Thyroid gland (tissue), 4 donors: ENCODE measurements at places on chromosomes 4 and X. TPM values are rescaled to one million over a fixed set of nuclear protein-coding genes. Genes with fewer than 3 reads are reported as not detected.

DNA sequence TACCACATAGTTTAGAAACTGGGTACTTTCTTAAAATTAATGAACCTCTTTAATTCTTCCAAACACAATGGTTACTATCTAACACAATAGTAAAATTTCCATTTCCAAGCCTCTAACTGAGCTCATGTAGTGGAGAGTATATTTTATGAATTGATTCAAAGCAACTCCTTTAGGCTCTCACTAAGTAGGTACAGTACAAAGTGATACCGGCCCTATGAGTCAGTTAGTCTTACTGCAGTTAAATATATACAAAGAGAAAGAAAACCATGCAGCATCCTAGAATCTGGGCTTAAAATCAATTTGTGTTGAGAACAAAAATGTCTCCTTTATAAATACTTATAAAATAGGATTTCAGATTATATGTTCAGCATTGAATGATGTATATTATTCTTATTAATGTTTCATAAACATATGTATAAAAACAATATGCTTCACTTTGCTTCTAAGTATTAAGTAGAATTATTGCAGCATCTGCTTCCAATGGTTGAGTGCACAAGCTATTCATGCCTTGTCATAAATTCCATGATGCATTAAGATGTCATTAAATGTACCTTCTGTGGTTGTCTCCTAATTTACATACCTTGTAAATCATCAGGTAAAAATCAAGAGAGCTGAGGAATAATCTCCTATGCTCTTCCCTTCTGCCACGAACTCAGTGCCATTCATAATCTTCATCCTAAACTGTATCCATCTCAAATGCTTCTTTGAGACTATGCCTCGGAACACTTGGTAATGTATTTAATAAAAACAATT lies 1037.8 kb downstream of the STPG2 start:
- H3K4me3 ChIP-seq = no peak overlapping the region
- H3K27me3 ChIP-seq = no peaks in the 10 kb centered on the region
- DNase-seq = no peak
- H3K4me1 ChIP-seq = no peaks in the 10 kb centered on the region

DNA sequence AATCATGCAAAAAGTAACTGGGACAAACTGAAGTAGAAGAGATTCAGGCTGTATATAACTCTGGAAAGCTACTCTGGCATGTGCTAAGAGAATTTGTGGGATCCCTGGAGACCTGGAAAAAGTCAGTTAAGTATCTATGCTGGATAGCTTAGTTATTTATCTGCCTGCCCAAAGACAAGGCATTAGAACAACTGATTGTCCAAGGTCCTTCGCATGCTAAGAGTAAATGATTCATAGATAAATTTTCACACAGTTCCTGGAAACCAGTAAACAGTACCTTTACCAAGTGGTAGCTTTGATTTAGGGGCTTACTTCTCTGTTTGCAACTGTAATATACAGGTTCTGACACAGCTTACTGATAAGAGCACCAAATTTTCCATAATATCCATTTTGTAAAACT lies 104.8 kb downstream of the ATP11C start:
- no peaks in the 10 kb centered on the region for H3K27me3 ChIP-seq
- H3K4me3 ChIP-seq = no peak overlapping the region
- no peak overlapping the region for H3K27ac ChIP-seq
- peaks cover 21% of the 10 kb centered on the region for H3K4me1 ChIP-seq
- no peaks in the 10 kb centered on the region for H3K36me3 ChIP-seq

DNA sequence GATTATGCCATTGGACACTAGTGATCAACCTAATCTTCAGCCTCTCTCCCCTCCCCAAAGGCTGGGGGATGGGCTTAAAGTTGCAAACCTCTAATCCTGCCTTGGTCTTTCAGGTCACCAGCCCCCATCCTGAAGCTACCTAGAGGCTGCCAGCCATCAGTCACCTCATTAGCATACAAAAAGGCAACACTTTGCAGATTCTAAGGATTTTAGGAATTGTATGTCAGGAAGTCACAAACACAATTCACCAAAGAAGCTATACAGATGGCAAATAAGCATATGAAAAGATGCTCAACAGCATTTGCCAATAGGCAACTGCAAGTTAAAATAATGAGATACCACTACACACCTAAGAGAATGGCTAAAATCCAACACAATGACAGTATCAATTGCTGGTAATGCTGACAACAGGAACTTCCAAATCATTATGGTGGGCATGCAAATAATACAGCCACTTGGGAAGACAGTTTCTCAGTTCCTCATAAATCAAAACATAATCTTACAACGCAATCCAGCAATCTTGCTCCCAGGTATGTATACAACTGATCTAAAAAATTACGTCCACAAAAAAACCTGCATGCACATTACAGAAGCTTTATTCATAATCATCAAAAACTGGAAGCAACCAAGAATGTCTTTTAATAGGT lies 9.0 kb upstream of the PIM2 start:
- no peaks in the 10 kb centered on the region for H3K4me1 ChIP-seq
- DNase-seq = no peak
- H3K27ac ChIP-seq = no peak overlapping the region

DNA sequence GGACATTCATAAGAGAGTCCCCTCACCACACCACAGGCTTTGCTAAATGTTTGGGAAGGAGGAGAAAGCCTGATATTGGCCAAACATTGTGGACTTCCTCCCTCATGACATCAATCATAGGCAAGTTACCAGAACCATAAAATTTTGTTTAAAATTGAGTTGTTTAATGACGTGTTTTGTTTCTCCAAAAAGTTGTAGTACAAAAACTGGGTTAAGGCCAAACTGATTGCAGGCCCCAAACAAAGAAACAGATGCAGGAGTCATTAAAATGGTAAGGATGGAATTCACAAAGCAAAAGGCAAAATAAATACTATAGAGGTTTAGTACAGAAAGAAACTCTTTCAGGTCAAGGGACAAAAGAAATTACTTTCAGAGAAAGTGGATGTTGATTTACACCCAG lies 3.9 kb upstream of the ODAM start:
- peaks cover 18% of the 10 kb centered on the region for H3K4me1 ChIP-seq
- peak overlapping the region; percentile 72 for H3K27ac ChIP-seq
- no peaks in the 10 kb centered on the region for H3K36me3 ChIP-seq
- no peak for DNase-seq
- no peaks in the 10 kb centered on the region for H3K27me3 ChIP-seq

GRCh38 chr4:8422327-8422726 lies 18.2 kb downstream of the ACOX3 start:
- H3K27ac ChIP-seq = no peak overlapping the region
- no peaks in the 10 kb centered on the region for H3K36me3 ChIP-seq
- H3K27me3 ChIP-seq = no peaks in the 10 kb centered on the region
- no peak overlapping the region for H3K4me3 ChIP-seq

DNA sequence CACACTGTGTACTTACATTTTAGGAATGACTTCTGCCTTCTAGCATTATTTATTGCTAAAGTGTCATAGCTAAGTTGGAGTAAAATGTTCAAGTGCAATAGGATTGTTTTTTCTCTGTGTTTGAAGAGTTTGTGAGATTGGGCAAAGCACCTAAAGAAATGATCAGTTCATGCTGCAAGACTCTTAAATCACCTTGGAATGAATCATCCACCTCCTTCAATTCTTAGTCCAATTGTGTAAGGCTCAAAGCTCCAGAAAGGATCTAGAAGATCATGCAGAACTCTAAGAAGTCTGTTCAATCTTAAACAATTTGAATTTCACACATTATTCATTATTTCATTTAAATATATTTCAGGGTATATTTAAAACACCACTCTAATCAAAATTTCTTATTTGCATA lies 137.1 kb downstream of the AMELX start:
- DNase-seq = no peak
- H3K4me1 ChIP-seq = peaks cover 7% of the 10 kb centered on the region
- no peaks in the 10 kb centered on the region for H3K36me3 ChIP-seq
- peak overlapping the region; percentile 11 for H3K27ac ChIP-seq
- H3K4me3 ChIP-seq = no peak overlapping the region

- H3K36me3 ChIP-seq = no peaks in the 10 kb centered on the region
- peaks cover 18% of the 10 kb centered on the region for H3K4me1 ChIP-seq
- no peak overlapping the region for H3K27ac ChIP-seq
- H3K27me3 ChIP-seq = no peaks in the 10 kb centered on the region
Observed at GRCh38 chr4:88446124-88446523, 10.8 kb upstream of the HERC5 start.

The FGF16 gene
- not detected for total RNA-seq

The KDM5C gene
- 178 TPM for total RNA-seq

The ANXA10 gene
- total RNA-seq = not detected

The CFAP47 gene
- total RNA-seq = 2.4 TPM
